ENCODE measurements at places on chromosomes 16 and 17.

DNA sequence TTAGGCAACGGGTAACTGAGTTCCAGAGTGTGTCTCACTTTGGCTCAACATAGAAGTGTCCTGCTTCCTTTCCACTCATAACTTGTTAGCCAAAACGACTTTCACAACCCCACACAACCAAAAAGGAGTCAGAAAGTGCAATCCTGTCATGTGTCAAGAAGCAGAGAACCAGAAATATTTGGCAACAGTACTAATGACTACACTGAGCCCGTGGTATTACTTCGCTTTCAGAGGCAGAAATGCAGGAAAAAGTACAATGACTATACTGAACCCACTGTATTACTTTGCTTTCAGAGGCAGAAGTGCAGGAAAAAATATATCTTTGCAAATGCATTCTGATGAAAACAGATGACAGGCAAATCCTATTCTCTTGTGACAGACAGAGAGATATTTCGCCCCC lies 484.6 kb downstream of the KIF2B start:
- DNase-seq = no peak

DNA sequence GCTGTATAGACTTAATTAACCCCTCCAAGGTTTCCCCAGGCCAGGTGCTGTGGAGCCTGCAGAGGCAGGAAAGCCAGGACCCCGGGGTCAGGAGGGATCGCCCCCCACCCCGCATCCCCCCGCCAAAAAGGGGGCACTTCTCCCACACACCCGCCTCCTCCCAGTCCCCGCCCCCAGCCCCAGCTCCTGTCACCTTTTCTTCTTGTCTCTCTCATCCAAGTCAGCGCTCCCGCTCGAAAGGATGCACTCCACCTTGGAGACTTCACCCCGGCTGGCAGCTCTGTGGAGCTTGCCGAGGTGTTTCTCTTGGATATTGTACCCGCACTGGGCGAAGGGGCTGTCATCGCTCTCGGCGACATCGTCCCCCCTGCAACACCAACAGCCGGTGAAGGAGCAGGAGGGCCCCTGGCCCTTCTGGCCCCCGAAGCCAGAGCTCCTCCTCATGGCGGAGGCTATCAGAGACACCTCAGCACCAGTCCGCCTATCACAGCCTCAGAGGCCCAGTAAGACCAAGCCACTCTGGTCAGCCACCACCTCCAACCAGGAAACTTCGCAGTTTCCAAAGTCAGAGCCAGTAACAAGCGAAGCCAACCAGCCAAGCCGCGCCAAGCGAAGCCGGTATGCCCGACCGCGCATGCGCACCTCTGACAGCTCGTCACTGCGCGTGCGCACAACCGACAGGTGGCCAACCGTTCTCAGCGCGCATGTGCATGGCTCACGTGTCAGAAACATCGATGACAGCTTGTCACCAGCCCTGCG lies 52.5 kb downstream of the SHCBP1 start:
- DNase-seq = no peak

- DNase-seq = no peak
Observed at GRCh38 chr17:51610155-51610554, 349.8 kb downstream of the UTP18 start.

DNA sequence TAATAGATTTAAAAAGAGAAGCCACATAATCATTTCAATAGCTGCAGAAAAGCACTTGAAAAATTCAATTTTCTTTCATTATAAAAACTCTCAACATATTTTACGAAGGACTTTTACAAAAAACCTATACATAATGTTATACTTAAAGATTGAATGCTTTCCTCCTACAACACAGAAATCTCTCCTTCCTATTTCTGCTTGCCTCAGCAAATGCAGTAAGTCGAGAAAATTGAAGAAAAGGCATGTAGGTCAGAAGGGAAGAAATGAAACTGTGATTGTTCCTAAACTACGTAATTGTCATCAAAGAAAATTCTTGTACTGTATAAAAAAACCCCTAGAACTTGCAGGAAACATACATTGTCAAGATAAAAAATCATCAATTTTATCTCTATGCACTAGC lies 267.1 kb downstream of the BCAS3 start:
- no peak for DNase-seq

DNA sequence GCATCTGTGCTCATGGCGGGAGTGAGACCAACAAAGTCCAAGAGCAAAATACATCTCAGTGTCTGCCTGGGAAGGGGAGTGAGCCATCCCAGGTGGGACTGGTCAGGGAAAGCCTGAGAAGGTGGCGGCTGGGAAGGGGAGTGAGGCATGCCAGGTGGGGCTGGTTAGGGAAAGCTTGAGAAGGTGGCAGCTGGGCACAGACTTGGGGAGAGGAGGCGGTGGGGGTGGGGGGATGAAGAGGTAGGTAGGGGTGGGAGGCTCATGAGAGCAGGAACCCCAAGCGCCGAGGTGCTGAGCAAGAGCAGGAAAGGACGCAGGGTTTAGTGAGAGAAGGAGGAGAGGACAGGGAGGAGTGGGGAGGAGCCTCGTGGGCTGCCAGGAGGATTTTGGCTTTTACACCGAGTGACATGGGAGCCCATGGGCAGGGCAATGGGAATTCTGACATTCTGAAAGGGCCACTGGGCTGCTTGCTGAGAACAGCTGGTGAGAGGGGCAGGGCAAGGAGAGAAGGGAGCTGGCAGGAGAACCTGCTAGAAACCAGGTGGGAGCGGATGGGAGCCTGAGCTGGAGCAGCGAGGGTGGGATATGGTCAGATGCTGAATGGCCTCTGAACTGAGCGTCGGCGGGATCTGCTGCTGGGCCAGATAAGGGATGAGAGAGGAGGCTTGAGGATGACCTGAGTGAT lies 256.1 kb upstream of the RPL38 start:
- no peak for DNase-seq

DNA sequence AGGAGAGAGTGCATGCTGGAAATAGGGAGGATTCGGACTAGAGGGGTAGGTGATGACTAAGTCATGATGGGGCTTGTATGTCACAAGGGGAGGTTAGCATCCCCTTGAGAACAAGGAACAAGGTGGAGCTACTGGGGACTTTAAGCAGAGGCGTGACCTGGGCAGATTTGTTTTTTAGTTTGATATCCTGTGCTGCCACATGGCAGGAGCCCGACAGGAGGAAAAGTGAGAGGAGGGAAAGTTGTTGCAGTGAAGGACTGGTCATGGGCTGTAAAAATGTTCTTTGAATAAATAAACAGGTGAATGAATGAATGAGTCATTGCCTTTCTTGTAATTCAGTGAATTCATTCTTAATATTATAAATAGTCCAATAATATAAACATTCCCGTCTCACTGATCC lies 365.1 kb upstream of the CDH5 start:
- DNase-seq = no peak

DNA sequence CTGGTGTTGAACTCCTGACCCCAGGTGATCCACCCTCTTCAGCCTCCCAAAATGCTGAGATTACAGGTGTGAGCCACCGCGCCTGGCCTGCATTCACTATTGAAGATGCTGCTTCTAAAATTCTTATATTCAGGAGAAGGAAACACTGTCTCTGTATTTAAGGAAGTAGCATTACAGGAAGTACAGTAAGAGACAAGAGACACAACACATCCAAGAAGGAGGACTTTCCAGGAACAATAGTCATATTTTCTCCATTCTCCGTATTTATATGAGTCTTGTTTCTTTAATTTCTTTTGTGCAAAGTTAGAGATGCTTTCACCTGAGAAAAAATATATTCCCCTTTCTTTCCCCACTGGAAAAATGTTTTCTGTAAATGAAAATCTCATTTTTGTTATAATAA lies 18.3 kb upstream of the ABCA3 start:
- no peak for DNase-seq

- DNase-seq = no peak
Observed at GRCh38 chr17:19260958-19261357, 23.8 kb downstream of the EPN2 start.

DNA sequence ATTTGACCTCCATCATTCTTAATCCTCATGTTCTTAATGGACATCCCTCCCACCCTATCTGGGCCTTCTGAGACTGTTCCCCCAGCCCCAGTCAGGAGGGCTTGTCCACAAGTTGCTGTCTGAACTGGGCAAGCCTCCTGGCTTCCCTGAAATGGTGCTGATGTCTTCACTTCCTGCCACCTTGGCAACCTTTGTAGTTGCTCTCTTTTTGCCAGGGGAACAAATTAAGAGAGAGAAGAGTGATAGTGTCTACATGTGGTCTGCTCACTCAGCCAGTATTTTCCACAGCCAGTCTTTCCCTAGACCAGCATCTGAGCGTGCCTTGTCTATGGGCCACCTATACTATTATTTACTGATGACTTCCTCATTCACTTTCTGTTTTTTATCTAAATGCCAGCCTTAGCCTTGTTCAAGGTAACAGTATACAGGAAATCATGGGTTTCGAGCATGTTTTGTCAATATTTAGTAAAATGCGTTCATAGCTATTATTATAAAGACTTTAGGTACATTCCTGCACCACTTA lies 710.1 kb downstream of the MAF start:
- no peak for DNase-seq

- no peak for DNase-seq
Observed at GRCh38 chr17:41610965-41611640, 1.5 kb downstream of the KRT16 start.

- DNase-seq = no peak
Observed at GRCh38 chr17:67982686-67983382, 13.4 kb downstream of the C17orf58 start.

DNA sequence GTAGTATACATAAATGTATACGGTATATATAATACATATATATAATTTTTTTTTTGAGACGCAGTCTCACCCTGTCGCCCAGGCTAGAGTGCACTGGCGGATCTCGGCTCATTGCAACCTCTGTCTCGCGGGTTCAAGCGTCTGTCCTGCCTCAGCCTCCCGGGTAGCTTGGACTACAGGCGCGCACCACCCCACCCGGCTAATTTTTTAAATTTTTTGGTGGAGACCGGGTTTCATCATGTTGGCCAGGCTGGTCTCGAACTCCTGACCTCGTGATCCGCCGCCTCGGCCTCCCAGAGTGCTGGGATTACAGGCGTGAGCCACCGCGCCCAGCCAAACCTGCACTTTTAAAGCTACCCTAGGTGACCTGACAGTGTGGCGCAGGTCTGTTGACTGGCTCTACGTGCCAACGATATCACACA lies 745 bp downstream of the PAM16 start:
- no peak for DNase-seq

- no peak for DNase-seq
Observed at GRCh38 chr16:68481636-68482035, 33.3 kb upstream of the SMPD3 start.

- DNase-seq = no peak
Observed at GRCh38 chr17:7502171-7502847, 18.1 kb downstream of the POLR2A start.

GRCh38 chr17:7122381-7122780 lies 7.8 kb upstream of the ASGR2 start:
- no peak for DNase-seq

DNA sequence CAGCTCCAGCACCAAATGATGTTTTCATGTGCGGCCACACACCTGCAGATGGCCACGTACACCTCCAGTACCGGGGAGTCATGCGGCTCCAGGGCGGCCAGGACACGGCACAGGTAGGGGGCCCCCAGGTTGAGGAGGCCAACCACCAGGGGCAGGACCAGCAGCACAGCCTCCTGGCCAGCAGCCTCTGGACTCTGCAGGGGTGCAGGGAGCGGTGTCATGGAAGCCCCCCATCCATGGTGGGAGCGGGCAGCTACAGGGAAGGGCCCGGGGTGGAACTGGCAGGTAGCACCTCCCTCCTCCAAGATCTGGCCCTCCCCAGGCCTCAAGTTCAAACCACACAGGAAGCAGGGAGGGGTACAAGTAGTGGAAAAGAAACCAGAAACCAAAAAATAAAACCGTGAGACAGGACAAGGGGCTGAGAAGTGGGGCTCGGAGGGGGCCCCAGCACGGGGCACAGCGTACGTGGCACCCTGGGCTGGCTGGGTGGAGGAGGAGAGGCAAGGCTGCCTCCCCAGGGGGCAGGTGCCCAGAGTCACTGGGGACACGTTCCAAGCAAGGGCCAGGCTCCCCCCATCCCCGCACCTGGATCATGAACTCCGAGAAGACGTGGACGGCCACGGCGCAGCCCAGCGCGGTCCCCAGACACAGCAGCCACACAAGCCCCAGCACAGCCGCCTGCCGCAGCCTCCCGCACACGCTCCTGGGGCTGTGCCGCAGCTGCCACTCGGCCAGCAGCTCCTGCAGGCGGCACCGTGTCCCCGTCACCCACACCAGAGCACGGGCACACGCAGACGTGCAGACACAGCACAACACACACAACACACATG lies 7.4 kb downstream of the TMC6 start:
- no peak for DNase-seq

GRCh38 chr16:54175552-54176375 lies 110.8 kb downstream of the IRX3 start:
- no peak for DNase-seq

DNA sequence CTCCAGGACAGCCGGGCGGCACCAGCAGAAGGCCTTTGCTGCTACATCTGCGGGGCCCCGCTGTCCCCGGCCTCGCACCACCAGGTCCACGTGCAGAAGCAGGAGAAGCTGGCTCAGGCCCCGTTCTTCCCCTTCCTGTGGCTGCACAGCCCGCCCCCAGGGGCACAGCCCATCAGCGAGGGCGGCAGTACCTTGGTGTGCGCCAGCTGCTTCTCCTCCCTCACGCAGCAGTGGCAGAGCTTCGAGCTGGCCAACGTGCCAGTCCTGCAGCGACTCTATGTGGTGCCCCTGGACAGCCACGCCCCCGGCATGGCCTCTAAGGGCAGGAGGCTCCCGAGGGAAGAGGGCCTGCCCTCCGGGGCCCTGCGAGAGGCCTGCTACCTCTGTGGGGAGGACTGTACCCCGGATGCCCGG lies 58.3 kb upstream of the CIBAR2 start:
- no peak for DNase-seq

GRCh38 chr17:76276069-76276431 lies 10.9 kb downstream of the UBALD2 start:
- DNase-seq = no peak

- DNase-seq = no peak
Observed at GRCh38 chr17:41098481-41098880, 539 bp upstream of the KRTAP4-8 start.

GRCh38 chr17:51948128-51948527 lies 210.4 kb downstream of the CA10 start:
- DNase-seq = peak; percentile 31

GRCh38 chr17:18261146-18261515 lies 669 bp downstream of the MIEF2 start:
- no peak for DNase-seq

- DNase-seq = no peak
Observed at GRCh38 chr16:86018487-86018886, 119.5 kb downstream of the IRF8 start.

GRCh38 chr16:30558789-30559377 lies 709 bp upstream of the ZNF764 start:
- no peak for DNase-seq

DNA sequence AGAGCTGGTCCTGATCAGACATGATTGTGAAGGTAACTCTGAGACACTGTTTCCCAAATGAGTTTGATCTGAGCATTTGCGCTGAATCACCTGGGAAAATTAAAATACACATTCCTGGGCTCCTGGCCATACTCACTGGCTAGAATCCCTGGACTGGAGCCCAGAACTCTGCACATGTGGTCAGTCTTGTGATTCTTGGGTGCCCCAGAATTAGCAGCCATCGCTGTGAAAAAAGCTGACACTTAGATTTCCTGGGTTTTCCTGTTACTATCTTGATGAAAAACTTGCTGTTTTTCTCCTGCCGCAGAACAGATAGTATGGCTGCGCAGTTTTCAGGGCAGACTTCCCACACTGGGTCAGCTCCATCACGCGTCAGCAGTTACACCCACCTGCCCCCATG lies 24.6 kb downstream of the NECAB2 start:
- no peak for DNase-seq

GRCh38 chr17:30524847-30525246 lies 47.6 kb downstream of the GOSR1 start:
- DNase-seq = no peak

- no peak for DNase-seq
Observed at GRCh38 chr16:54939510-54940278, 9.0 kb downstream of the IRX5 start.
